Erythroblast (primary cell): ENCODE measurements at places on chromosomes 4 and X.

- no peak for DNase-seq
Observed at GRCh38 chrX:138885886-138886285, 174.4 kb upstream of the FGF13 start.

DNA sequence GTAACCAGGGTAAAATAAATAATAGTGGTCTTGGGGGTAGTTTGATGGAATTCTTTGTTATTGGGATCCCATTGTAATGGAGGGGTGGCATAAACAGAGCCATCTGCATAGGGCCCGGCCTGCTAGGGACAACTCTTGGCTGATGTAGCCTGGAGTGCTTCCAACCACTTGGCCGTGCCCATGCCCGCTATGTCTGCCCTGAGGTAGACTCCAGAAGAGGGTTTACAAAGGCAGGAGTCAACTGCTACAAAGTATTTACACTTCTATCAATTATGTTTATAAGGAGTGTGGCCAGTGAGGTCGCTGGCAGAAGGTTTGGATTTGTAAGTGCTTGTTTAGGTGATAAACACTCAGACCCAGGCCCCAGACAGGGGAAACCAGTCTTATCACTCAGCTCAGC lies 8.1 kb downstream of the RASL11B start:
- DNase-seq, result no peak

DNA sequence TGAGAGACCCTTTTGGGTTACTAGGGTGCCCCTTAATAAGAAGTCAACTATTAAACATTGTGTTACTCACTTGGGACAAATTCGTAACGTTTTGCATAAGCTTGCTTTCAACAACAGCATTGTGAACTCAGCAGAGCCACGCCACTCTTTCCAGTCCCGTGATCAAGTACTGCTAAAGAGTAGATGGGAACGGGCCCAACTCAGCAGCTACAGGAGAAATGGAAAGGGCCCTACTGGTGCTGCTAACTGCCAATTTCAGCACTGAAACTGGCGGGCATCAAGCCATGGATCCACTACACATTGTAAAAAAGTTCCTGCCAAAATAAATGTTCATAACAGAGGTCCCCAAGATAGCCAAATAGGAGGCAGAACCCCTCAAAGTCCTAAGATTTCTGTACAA lies 19.0 kb upstream of the DHX15 start:
- DNase-seq, result no peak

DNA sequence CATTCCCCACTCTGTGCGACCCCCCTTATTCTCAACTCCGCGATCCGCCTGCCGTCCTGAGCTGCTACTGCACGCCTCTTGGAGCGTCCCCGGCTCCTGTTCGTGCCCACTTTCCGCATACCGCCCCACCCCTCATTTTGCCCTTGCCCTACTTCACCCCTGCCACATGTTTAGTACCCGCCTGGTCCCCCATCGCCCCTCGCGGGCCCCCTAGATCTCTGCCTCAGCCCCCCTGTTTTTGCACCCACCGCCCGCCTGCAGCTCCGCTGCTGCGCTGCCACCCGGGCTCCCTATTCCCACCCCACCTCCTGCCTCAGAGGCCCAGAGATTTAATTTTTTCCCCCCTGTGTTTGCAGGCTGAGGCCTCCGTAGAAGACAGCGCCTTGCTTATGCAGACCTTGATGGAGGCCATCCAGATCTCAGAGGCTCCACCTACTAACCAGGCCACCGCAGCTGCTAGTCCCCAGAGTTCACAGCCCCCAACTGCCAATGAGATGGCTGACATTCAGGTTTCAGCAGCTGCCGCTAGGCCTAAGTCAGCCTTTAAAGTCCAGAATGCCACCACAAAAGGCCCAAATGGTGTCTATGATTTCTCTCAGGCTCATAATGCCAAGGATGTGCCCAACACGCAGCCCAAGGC lies 1.4 kb downstream of the MAGED1 start:
- DNase-seq, result peak; percentile 0

- no peak for DNase-seq
Observed at GRCh38 chrX:12401252-12401651, 263.0 kb downstream of the FRMPD4 start.

DNA sequence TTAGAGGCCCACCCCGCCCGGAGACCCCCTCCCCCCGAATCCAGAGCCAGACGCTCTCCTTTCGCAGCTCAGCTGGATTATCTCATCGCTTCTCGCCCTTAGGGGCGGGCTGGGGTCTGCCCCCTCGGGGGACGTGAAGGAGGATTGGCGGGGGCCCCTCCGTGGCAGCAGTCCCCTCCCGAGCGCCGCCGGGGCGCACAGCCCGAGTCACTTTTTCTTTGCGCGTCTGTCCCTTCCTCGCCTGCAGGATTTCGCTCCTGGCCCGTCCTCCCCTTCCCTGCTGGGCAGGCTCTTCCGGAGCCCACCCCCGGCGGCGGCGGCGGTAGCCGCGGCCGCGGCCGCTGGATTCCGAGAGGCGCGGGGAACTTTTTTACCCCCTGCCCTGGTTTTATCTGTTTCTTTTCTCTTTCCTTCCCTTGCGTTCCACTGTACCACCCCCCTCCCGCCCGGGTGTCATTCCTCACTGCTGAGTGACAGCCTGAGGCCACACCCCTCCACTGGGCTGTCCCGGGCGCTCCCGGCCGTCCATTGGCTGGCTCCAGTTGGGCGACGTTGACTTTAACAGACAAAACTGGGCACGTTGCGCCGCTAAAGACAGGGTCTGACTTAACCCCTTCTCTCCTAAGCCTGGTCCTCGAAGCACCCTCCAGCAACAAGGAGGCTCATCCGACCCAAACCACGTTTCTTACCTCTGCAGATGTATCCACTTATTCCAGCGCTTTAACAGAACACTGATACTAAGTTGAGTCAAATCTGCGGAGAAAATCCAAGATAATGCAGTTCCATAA lies 492 bp upstream of the NKX3-2 start:
- peak; percentile 69 for DNase-seq

- DNase-seq, result no peak
Observed at GRCh38 chrX:39144323-39144722, 343.1 kb downstream of the MID1IP1 start.

DNA sequence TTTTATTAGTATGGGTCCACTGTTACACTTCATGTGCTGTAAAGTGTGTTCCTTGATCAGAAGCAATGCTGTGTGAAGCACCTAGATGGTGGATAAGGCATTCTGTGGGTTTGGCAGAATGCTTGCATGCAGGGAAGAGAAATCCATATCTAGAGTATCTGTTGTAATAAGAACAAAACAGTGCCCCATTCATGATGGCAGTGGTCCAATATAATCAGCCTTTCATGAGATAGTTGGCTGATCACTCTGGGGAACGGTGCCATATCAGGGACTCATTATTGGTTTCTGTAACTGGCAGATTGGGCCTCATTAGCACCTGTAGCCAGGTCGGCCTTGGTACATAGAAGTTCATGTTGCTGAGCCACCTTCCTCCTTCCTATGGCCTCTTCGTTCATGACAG lies 28.7 kb downstream of the STIM2 start:
- DNase-seq, result peak; percentile 64

DNA sequence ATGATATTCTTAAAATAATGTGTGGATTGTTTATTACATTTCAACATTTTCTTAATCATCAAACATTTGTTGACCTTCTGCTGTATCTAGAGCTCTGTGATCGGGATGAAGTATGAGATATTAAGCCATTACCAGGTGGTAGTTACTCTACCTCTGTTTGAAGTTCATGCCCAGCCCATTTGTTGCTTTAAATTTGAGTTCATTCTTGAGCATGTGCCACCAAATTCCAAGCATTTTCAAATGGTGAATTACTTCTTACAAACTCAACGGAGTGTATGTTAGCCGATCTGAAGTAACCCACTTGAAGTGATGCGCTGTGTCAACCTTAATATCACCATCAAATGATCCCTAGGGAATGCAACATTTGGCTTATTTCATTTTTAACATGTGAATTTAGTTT lies 7.3 kb upstream of the DTHD1 start:
- DNase-seq, result no peak

GRCh38 chr4:186019269-186019668 lies 49.7 kb upstream of the TLR3 start:
- no peak for DNase-seq

DNA sequence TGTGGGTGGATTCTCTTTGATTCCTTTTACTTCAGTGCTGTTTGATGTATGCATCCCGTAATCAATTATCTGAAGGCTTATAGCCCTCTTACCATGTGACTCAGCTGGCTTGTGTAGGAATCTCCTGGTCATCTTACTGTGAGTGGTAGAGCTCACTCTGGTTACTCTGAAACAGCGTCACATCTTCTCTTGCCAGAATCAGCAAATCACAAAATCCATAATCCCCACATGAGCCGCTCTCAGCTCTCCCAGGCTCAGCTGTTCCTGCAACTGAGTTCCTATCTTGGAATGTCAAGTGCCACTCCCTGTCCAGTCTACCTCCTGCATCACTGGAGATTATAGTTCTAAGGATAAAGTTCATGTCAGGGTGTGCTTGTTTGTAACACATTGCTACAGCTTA lies 278.0 kb downstream of the FBXO8 start:
- DNase-seq, result no peak

DNA sequence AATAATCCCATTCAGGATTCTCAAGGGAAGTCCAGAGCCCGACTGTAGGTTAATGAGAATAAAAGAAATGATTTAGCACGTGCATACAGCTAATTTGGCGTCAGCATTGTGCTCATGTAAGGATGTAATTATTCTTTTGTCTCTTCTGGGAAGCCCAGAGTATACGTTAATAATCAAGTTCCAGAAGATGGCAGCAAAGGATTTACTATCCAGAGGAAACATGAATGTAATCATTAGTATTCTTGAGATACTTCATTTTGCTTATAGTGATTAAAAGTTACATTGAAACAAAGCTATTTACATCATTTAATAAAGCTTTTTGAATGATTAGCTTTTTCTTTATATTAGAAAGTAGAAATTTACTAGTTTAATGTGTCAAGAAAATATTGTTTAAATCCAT lies 27.1 kb upstream of the MAP9 start:
- DNase-seq, result no peak

DNA sequence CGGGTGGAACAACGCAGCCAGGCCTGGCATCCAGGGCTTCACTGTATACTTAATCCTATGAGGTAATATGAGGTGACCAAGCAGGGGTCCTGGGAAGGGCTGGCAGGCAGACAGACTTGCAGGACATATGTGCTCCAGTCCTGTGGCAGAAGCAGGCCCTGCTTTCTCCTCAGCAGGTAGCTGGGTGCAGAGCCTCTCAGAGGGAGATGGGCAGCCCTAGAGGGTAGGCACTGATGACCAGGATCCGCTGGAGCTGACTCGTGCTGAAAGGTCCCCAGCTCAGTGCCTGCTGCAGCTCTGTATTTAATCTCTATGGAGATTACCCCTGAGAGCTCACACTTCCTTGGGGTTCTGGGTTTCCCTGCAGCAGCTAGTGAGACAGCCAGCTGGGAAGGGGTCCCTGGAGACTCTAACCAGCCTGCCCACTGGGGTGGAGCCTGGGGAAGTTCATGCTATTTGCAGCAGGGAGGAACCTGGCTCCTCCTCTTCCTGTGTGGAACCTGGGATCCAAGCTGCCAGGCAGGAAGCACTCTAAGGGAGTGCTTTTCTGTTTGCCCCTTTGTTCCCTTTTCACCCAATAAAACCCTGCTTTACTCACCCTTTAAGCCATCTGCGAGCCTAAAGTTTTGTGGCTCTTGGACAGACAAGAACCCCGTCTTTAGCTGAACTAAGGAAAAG lies 339.2 kb downstream of the DCAF12L2 start:
- no peak for DNase-seq

DNA sequence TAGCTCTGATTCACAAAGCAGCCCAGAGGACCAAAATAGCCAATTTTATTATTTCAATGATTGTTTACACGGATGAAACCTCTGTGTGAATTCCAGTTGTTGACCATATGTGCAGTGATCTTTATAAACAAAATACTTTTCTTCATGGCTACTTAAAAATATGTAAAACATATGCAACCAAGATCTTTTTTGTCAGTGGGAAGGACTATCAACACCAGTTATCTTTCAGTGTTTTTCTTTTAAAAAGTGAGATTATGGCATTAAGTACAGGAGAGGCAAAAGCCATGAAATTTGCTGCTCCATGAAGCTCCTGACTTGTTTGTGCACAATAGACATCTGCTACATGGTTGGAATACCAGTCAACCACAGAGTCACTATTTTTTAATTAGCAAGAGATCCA lies 184.4 kb downstream of the DKK2 start:
- DNase-seq, result no peak

- no peak for DNase-seq
Observed at GRCh38 chrX:40012039-40012867, 85.5 kb downstream of the BCOR start.

DNA sequence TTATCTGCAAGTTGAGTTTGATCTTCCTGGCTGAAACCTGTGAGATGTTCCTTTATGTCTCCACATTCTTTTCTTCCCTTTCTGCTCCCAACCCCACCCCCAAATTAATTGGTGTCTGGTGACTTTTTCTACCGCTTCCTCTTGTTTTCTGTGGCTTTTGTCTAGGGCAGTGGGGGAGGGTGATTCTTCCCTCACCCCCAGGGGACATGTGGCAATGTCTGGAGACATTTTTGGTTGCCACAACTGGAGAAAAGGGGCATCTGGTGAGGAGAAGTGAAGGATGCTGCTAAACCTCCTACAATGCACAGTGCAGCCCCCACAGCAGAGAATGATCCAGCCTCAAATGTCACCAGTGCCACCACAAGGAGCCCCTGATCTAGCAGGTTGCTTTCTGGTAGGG lies 152.9 kb downstream of the NHS start:
- no peak for DNase-seq

DNA sequence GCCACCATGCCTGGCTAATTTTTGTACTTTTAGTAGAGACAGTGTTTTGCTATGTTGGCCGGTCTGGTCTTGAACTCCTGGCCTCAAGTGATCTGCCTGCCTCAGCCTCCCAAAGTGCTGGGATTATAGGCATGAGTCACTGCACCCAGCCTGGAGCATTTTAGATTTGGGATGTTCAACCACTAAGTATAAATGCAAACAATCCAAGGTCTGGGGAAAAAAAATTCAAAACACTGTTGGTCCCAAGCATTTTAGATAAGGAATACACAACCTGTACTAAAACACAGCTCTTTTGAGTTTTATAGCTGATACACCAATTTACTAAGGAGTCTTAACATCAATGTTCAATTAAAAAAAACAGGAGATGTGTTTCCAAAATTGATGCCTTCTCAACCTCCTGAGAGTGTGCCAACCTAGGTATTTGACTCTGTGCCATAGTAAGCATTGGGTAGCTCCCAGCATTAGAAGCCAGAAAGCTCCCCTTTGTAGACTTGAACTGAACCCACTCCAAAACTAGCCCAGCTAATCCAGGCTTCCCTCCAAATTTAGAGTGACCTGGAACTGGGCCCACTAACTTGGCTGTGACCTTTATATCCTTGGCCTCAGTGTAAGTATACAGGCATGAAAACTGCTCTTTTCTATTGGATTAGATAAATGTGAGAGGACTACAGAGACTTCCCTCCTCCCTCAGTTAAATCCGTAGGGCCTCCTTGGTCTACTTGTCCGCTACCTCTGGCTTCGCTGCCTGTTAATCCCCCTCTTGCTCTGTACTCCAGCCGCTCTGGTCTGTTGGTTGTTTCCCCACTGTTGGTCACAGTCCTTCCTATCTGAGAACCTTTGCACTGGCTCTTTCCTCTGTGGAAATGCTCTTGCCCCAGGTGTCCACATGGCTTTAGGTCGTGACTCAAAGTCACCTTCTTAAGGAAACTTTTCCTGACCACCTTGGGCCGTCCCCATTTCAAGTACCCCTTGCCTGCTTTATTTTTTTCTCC lies 77.6 kb downstream of the CCKAR start:
- DNase-seq, result no peak
